Stimulated activated CD8-positive, alpha-beta memory T cell treated with anti-CD3 and anti-CD28 coated beads, Interleukin-4, amount 100 ng/mL, for 48 hours (primary cell): ENCODE measurements at places on chromosomes 11 and 22.

DNA sequence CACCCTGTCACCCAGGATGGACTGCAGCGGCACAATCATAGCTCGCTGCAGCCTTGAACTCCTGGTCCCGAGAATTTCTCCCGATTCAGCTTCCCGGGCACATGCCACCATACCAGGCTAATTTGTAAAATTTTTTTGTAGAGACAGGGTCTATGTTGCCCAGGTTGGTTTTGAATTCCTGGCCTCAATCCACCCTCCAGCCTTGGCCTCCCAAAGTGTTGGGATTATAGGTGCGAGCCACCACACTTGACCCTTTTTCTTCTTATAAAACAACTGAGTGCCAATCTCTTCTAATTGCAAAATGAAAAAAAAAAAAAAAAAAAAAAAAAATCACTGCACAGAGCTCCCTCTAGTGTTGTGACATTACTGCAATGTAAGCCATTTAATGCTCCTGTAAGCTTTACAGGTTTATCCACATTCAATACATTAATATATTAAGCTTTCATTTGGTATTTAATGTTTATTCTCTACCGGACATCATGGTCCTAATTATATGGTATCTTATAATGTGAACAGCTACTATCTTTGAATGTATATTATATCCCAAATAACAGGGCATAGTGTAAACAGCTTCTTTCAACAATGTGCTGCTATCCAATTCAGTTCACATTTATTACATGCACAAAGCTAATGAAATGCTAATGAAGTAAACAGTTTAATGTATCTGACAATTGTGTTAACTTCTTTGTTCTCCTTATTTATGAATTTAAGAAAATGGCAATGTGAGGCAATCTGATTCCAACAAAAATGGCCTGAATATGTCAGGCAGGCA is 44.6 kb downstream of the COPB1 start:
- no peak for DNase-seq

GRCh38 chr11:73760135-73760678 is 667 bp downstream of the RAB6A start:
- peak; percentile 37 for DNase-seq

DNA sequence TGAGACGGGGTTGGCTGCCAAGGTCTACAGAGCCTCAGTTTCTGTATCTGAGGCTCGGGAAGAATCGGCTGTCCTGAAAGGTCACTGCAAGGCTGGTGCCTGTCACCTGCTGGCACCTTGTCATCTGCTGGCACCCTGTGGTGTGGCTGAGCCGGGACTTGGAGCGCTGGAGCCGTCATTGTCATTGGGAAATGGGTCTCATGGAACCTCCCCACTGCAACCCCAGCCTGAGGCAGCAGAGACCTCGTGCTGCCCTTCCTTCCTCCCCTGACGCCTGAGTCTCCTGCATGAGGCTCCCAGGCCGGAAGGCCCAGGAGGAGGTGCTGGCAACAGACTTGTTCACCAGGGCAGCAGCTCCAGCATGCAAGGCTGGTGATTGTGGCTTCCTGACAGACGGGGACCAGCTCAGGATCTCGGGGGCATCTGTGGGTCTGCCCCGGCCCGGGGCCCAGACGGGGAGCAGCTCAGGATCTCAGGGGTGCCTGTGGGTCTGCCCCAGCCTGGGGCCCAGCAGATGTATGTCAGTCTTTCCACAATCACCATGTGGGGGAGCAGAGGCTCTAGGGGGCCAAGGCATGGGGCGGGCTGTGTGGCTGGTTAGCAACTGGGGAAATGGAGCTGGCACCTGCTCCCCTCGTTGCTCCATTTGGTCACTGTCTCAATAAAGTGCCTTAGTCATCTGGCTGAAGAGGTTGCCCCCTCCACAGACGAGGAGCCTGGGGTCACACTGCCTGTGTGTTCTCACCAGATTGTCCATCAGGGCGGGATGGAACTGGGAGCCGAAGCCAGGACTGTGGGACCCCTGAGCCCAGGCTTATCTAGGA is 668.7 kb downstream of the BRD1 start:
- DNase-seq = no peak

- DNase-seq = peak; percentile 57
Measured at GRCh38 chr11:48017105-48017830, 36.9 kb downstream of the PTPRJ start.

GRCh38 chr11:84870486-84870885 is 756.7 kb downstream of the DLG2 start:
- DNase-seq = no peak

- DNase-seq = no peak
Measured at GRCh38 chr11:73325036-73325981, 17.2 kb downstream of the ARHGEF17 start.

- DNase-seq = no peak
Measured at GRCh38 chr11:115963156-115963555, 458.9 kb upstream of the CADM1 start.

- DNase-seq = peak; percentile 45
Measured at GRCh38 chr11:72430741-72431570, 3.4 kb downstream of the CLPB start.

DNA sequence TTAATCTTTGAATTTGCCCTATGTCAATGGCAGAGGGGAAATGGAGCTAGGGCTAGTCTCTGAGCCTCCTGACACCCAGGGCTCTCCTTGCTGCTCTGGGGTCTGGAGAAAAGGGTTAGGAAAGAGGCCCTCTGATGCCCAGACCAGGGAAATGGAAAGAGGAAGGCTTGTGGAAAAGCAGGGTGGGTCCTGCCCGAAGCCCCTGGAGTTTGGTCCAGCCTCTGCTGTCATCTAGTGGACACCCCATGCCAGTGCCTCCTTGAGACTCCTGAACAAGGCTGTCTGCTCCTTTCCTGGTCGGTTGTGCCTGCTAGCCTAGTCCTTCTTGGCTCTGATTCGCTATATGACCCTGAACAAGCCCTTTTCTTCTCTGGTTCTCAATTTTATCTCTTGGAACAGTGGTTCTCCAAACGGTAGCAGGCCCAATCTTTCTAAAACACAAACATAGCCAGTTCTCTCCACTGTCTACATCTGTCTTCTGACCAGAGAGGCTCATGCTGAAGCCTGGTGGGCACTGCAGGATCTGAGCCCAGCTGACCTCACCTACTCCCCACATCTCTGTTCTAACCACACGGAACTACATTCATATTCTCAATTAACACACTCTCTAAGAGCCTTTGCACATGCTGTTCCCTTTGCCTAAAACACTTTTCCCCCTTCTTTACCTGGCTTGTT is 8.8 kb upstream of the PLA2G3 start:
- DNase-seq = peak; percentile 57

- DNase-seq = no peak
Measured at GRCh38 chr11:126140926-126141280, 70.5 kb downstream of the RPUSD4 start.

DNA sequence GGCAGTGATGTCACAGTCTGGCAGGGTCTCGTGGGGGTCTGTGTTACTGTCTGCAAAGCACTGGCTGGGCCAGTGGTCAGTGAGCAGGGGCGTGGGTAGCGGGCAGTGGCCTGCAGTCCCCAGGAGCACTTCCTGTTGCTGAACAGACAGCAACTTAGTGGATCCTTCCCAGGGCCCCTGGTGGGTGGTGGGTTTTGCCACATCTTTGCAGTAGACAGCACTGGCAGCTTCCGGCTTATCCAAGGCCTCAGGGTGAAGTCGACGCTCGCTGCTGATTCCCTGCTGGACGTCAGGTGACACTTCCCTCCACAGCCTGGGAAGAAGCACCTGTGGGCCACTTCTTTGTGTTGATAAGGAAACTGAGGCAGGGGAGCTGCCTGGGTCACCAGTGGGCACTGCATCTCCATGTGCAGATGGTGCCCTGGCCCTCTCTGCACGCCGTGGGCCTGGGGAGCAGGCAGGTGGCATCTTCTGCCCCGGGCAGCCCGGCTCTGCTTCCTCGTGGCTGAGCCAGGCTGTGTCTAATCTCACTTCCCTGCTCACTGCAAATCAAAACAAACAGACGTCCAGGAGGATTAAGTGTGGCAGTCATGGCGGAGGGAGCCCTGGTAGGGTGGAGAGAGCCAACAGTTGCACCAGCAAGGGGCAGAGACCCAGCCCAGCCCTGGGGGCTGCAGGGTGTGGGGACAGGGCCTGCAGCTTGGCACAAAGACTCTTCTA is 79.8 kb downstream of the KCNQ1 start:
- DNase-seq = no peak

DNA sequence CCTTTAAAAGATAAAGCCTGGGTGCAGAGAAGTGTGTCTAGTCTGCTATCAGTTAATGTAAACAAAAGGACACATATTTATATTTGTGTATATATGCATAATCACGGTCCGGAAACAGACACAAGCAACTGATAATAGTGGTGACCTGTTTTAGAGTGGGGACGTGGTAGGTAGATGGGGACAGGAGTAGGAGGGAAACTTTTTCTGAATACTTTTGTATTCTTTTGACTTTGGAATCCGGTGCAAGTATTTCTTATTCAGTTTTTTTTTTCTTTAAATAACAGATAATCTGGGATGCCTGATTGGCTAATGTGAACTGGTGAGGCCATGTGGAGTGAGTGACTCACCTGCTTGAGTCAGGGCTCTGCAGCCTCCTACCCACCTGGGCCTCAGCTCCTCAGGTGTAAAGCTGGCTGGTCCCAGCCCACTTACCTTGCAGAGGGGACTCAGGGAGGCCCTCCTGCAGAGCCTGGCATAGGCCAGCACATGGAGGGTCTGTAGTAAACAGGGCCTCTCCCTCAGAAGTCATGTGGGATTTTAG is 15.3 kb downstream of the MICAL2 start:
- DNase-seq = no peak

DNA sequence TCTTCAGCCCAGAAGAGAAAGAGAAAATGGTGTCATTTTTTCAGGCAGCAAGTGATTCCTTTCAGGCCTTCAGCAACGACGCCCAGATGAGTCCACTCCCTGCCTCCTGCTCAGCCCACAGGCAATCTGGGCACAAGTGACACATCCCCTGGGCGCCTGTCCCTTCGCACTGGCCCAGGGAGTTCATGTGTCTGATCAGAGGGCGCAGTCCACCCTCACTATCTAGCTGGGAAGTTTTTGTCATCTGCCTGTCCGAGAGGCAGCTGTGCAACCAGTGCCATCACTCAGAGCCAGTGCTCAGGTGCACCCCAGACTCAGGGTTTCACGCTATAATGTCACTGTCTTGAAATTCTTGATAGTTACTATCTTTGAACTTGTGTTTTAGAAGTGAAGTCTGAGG is 1.4 kb upstream of the KCNQ1OT1 start:
- no peak for DNase-seq

GRCh38 chr11:76765863-76766350 is 17.2 kb upstream of the TSKU start:
- no peak for DNase-seq

- DNase-seq = no peak
Measured at GRCh38 chr22:43391306-43391705, 20.5 kb upstream of the MPPED1 start.

GRCh38 chr22:43411869-43412807 is at the start of gene MPPED1:
Gene MPPED1, plus strand, starts transcription at chr22:43412014. Its CDS starts 12,972 bp downstream, at chr22:43424986.
- DNase-seq = no peak

DNA sequence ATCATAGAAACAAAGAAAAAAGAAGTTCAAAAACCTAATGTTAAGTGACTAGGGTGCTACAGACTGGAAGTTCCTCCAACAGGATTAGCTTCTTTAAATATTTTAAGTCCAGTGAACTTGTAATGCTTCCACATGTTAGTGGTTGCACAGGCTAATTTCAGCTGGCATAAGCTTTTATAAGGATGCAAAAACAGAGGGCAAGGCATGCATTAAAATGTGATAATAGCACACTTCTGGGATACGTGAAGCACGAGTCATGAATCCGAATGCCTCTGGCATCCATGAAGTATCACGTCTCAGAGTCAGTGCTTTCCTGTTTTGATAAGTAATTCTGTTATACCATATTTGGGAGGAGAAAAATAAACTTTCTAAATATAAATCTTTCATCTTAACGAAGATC is 106.8 kb downstream of the DCDC1 start:
- DNase-seq = no peak

GRCh38 chr11:85385547-85385946 is 241.6 kb downstream of the DLG2 start:
- no peak for DNase-seq

GRCh38 chr11:95697614-95698408 is 91.8 kb downstream of the FAM76B start:
- DNase-seq = no peak

DNA sequence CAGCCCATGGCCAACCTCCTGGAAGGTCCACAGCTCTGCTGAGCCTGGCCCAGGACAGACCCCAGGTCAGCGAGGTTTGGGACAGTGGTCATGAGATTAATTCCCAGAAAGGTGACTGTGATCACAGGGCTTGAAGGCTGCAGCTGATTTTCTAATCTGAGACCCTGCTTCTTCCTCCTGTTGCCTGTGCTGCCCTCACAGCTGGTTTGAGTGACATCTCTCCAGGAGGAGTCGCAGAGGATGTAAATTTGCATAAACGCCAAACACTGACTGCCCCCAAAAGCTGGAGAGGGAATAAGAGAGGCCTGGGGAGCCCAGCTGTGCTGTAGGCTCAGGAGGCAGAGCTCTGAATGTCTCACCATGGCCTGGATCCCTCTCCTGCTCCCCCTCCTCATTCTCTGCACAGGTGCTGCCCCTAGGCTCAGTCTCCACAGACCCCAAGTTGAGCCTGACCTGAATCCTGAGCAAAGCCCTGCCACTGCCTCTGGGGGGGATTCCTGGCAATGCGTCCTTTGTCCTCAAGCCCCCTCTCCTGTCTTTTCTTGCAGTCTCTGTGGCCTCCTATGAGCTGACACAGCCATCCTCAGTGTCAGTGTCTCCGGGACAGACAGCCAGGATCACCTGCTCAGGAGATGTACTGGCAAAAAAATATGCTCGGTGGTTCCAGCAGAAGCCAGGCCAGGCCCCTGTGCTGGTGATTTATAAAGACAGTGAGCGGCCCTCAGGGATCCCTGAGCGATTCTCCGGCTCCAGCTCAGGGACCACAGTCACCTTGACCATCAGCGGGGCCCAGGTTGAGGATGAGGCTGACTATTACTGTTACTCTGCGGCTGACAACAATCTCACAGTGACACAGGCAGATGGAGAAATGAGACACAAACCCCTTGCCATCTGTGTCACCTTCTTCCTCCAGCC is 23.8 kb downstream of the GGTLC2 start:
- no peak for DNase-seq

- DNase-seq = no peak
Measured at GRCh38 chr22:24138649-24139420, 42.5 kb upstream of the SUSD2 start.

DNA sequence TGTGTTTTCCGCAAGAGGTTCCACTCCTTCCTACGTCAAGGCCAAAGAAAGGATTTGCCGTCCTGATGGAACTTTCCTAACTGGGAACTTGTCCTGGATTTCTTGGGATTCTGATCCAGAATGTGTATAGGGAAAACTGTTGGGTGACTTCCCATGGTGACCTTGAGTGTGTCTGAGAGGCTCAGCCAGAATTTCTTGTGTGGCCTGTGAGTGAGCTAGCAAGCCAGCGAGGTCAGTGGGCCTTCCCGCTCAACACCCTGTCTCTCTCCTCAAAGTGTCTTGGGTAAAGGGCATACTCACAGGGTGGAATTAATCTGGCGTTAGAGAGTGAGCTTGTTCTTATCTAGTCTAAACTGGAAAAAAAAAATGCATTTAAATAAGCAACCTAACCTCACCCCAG is 20.4 kb downstream of the ZNRF3 start:
- DNase-seq = no peak

DNA sequence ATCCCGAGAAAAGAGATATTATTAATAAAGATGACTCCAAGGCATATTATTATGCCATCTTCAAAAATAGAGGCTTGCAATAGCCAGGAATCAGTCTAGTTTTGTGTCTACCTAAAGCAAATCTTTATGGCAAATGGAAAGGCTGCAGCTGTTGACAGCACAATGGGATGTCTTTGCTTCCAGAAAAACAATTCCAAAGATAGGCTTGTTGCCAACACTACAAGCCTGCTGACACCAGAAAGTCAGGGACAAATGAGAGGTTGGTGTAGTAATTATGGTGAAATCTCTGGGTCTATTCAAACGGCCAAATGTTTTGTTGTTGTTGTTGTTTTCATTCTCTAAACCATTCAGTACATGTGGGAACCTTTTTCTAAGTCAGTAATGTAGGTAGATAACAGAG is 101.8 kb downstream of the LUZP2 start:
- no peak for DNase-seq
